ENCODE measurements at places on chromosomes 11 and 22.
A peak's percentile ranks its signal among the peaks of the same experiment; 100 is the strongest.

- no peak for DNase-seq
Observed at GRCh38 chr11:8015753-8016239, 28.7 kb downstream of the EIF3F start.

- no peak for DNase-seq
Observed at GRCh38 chr11:104028476-104029263, 7.8 kb upstream of the DDI1 start.

DNA sequence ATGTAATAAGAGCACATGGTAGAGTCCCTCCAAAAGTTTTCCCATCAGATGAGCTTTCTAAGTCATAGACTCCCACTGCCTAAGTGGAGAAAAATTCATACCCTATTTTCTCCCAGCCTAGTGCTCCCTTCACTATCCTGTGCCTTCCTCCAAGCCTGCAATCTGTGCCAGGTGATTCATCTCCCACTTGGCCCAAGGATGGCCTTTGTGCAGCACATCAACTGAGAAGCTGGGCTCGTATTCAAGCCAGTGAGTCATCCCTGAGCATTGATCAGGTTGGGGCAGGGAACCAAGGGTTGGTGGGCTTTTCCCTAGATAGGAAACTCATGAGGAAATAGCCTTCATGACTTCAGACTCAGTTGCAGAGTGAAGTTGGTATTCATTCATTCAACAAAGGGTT lies 64.6 kb downstream of the PANX1 start:
- no peak for DNase-seq

DNA sequence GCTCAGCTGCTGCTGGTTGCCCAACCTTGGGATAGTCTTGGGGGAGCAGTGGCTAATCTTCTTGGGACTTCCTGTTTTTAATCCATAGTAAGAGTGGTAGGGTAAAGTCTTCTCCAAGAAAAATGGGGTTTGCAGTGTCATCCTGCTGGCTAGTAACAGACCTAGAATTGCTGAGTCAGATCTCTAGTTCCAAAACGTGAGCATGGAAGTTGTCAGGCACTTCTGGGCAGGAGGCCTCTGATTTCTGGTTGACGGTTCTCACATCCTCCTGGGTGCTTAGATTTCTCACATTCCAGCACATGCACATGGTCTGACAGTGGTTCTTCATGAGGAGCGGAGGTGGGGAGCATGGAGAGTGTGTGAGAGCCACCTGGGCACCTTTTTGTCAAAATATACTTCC lies 410.0 kb downstream of the OPCML start:
- DNase-seq = no peak

GRCh38 chr11:2898366-2899079 lies 12.9 kb upstream of the CDKN1C start:
- no peak for DNase-seq

DNA sequence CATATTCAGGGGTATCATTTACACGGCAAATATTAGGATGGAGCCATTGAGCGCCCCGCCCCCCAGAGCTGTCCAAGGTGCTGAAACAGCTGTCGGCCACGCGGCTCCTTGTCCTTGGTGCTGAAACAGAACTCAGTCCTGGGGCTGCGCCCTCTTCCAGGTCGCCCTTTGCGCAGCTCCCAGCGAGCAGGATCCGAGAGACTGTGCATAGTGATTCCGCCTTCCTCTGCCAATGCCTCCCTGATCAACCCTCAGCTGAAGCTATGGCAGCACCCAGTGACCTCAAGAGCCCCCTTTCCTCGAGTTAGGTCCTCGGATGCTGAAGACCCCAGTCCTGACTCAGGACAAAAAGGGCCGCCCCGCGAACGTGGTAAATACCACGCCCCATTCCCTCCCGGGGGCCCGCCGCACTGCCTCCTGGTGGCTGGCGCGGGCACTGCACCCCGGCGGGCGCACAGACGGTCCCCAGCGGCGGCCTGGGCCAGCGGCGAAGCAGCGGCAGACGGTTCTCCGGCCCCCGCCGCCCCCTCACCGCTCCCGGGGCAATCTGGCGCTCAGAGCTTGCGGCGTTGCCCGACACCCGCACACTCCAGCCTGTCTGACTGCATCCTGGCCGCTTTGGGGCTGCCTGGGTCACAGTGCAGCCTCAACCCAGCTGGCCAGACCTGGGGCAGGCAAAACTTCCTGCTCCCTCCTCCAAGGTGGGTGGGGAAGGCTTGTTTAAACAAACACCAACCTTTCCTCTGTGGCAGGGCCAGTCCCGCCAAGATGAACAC lies 13.4 kb downstream of the SYT7 start:
- DNase-seq = peak; percentile 89

All from left forelimb (tissue), 1 donor.